ENCODE measurements at places on chromosomes 12 and 14. TPM values are rescaled to one million over a fixed set of nuclear protein-coding genes. Genes with fewer than 3 reads are reported as not detected.

UNC79 gene
- 1.1 TPM for total RNA-seq

LHX5 gene
- total RNA-seq: not detected

TMEM63C gene
- total RNA-seq: 0.85 TPM

KCNMB4 gene
- 9.7 TPM for total RNA-seq

LTBP2 gene
- total RNA-seq: 26.7 TPM

SLC6A15 gene
- 1.2 TPM for total RNA-seq

DNA sequence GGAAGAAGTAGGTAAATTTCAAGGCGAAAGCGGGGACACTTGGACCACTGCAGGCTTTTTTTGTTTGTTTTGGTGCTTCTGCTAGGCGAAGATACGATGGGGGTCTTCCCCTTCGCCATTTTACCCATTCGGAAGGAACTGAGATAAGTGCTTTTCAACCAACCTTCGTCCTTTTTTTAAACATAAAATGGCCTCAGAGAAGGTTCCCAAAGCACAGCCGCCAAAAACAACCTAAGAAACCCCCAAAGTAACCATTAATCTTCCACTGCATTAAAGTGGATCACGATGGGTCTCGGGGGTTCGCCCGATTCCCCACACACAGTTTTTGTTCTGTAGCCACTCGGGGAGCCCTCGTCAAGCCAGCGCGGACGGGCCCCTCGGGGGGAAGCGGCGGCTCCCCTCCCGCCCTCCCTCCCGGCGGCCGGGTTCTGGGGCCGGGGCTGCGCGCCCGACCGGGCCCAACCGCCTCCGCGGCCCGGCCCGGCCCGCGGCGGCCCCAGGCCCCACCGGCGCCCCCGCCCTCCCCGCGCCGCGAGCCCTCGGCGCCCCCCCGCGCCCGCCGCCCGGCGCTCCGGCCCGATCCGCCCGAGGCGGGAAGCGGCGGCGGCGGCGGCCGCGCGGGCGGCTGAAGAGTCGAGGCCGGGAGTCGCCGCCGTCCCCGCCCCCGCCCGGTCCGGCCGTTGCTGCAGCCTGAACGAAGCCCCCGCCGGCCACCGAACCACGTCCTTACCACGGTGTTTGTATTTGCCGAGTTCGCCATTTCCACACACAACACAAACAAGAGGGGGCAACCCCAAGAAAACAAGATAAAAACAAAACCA lies 790 bp downstream of the GTF2A1 start:
- DNase-seq: no peak

- DNase-seq: no peak
These were observed 354.8 kb downstream of the GALC start for GRCh38 chr14:87638196-87638595.

- no peak for DNase-seq
These were observed 5.5 kb downstream of the AMN start for GRCh38 chr14:102927878-102928411.

DNA sequence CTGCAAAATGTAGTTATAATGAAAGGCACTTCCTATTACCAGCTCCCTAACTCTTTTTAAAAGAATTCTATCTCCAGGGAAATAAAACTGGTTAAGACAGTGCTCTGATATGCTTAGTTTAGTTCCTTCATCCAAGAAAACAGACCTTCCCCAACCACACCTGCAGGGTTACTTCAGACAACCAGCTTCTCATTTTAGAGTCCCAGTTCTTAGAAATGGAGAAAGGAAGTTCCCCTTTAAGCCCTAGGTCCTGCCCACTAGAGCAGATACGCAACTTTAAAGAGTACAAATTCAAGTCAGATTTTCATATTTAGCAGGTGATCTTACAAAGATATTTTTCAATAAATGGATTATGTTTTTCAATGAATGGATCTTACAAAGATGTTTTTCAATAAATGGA lies 4.4 kb upstream of the WSB2 start:
- DNase-seq: no peak

DNA sequence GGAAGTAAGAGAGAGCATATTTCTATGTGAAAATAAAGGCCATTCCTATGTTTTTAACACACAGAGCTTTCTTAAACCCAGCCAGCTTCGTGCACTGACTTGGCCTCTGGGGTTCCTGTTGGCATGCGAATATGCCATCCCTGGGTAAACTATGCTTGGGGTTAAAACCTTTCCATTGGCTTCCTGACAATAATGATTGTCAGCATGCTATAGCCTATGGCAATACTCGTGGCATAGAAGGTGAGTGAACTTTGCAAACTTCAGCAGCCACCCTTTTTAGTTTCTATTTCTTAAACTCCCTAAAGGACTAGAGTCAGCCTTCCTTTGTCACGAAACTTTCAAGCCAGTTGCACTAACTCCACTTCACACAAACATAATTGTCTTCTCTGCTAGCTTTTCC lies 148.4 kb upstream of the RGS6 start:
- DNase-seq: no peak

GRCh38 chr14:72256055-72256454 lies 323.8 kb downstream of the RGS6 start:
- DNase-seq: no peak

- no peak for DNase-seq
These were observed 1.6 kb upstream of the CLEC14A start for GRCh38 chr14:38257507-38257906.
